Adipocyte (in vitro differentiated cells): ENCODE measurements at places on chromosomes 11 and 22.
A peak's percentile ranks its signal among the peaks of the same experiment; 100 is the strongest.

DNA sequence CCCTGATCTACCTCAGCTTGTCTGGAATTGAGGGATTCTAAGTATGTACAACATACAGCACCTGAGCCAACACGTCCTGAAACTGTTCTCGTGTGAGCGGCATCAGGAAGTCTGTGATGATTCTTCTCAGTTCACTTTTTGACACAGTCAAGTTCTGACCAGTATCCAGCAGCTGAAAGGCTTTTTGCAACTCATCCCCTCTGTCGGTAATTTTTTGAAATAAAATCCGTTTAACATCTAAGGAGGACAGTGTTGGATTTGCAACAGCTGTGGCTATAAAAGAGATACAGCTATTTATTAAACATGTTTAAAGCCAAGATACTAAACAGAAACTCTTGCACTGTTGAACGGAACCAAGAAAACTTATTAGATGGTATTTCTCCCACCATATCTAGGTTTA, 39.3 kb downstream of the EFCAB6 start:
- no peak for DNase-seq

DNA sequence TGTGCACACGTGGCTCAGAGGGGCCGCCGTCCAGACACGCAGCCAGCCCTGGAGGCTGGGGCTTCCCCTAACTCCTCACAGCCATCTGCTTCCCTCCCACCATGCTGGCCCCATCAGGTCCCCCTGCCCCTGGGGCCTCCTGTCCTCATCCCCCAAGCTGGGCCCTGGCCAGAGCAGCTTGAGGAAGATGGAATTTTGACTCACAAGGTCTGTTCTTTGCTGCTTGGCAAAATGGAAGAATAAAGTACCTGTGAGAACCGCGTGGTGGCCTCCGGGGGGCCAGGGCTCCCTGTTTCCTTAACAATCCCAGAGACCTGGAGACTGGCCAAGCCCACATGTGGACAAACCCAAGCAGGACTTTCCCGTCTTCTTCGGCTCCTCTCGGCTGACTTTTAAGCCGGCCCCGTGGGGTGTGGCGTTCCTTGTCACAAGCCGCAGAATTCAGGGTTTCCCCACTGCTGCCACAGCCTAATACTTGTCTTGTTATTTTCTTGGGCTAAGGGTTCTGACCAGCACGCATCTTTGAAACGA, 872.8 kb downstream of the BRD1 start:
- DNase-seq, result no peak

GRCh38 chr11:131544591-131544990, 174.2 kb downstream of the NTM start:
- no peak for DNase-seq

- DNase-seq, result peak; percentile 79
Measured at GRCh38 chr11:288478-289397, at the start of gene PGGHG. Gene PGGHG (plus strand): TSS chr11:289126. CDS start chr11:289817, 691 bp downstream.

DNA sequence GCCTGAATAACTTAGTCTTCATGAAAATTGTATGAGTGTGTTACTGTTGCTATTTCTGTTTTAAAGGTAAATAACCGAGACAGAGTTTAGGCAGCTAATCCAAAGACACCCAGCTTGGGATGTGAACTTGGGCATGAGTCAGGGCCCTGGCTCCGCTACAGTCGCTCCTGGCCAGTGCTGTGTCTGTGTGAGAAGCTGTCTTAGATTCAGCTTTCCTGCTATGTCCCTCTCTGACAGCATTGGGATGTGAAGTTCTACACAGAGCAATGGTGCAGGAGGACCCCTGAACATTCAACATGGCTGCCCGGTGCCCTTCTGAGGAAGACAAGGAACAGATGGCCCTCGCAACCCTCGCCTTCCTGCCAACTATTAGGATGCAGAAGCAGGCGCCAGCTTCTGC, 49.4 kb downstream of the GALNT18 start:
- no peak for DNase-seq

DNA sequence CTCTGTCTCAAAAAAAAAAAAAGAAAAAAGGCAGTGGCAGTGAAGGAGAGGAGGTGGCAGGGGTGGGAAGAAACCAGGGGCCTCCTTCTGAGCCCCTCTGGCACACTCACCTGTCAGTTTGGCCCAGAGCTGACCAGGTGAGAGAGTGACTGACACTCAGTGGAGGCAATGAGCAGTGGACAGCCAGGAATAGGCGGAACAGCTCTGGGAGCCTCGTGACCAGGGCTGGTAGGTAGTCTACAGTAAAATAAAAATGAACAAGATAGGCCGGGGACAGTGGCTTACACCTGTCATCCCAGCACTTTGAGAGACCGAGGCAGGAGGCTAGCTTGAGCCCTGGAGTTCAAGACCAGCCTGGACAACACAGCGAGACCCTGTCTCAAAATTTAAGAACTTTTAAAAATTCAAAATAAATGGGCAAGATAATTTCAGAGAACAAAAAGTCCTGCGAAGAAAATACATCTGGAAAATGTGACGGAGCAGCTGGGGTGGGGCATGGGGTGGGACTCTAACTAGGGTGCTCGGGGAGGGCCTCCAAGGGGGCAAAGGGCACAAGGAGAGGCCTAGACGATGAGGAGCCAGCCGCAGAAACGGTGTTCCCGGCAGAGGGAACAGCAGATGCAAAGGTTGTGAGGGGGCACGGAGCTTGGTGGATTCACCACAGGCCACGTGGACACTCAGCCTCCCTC, 3.8 kb upstream of the PDXP start:
- no peak for DNase-seq

GRCh38 chr11:32935462-32936029, 42.9 kb downstream of the QSER1 start:
- peak; percentile 8 for DNase-seq

DNA sequence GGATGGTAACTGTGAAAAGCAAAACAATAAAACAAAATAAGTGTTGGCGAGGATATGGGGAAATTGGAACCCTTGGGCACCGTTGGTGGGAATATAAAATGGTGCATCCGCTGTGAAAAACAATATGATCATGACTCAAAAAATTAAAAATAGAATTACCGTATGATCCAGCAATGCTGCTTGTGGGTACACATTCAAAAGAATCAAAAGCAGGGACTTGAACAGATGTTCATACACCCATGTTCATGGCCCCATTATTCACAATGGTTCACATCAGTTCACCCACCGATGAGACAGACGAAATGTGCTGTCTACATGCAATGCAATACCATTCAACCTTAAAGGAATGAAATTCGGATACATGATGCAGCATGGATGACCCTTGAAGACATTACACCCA, 1.2 kb upstream of the DERL3 start:
- DNase-seq, result no peak

GRCh38 chr11:16871368-16871767, 132.9 kb downstream of the C11orf58 start:
- no peak for DNase-seq

GRCh38 chr22:28582806-28583205, 96.8 kb downstream of the TTC28 start:
- peak; percentile 91 for DNase-seq

GRCh38 chr22:29833392-29833965, 4.6 kb downstream of the ASCC2 start:
- no peak for DNase-seq

DNA sequence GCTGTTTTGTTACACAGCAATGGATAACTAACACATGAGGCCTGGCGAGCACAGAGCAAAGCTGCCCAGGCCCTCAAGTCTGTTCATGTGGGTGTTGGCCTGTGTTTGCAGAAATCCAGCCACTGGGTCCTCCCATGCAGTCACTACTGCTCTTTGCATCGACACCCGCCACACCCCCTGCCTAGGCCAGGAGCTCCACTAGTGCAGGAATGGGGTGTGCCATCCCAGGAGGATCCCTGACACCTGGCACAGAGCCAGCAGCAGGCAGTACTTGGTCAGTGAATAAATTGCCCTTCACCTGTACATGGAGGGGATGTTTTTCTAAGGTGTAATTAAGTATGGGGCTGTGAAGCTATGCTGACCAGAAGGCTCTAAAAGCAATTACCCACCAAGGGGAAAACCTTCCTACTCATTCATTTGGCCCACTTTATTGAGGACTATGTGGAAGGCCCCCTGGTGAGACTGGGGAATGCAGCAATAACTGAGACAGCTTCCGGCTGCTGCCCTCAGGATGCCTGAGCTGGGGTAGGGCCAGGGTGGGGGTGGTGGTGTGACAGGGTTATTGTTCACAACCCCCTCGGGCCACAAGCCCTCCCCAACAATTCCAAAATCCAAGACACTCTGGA, 160.8 kb downstream of the CRYBB2 start:
- no peak for DNase-seq
